ENCODE measurements at places on chromosomes 4 and X. TPM values are rescaled to one million over a fixed set of nuclear protein-coding genes. Genes with fewer than 3 reads are reported as not detected.

The TRIM60 gene
- polyA plus RNA-seq, result not detected

The TMEM35A gene
- not detected for polyA plus RNA-seq

The S100P gene
- polyA plus RNA-seq, result 20.9 TPM

The CNKSR2 gene
- 6.0 TPM for polyA plus RNA-seq

The ACOT9 gene
- polyA plus RNA-seq, result 87.0 TPM

The PHOX2B gene
- polyA plus RNA-seq, result not detected

The KCNE5 gene
- polyA plus RNA-seq, result 0.08 TPM

The AKAP4 gene
- polyA plus RNA-seq, result not detected

The CENPVL3 gene
- 0.12 TPM for polyA plus RNA-seq

The CDX4 gene
- not detected for polyA plus RNA-seq

The C4orf17 gene
- polyA plus RNA-seq, result not detected

All from A549 (cell line).